Natural killer cell treated with Interleukin-12 subunit alpha and Interleukin-12 subunit beta and Interleukin-15 and Interleukin-18, amount 100 ng/mL, for 72 hours (primary cell): ENCODE measurements at places on chromosomes 11 and 22. TPM values are rescaled to one million over a fixed set of nuclear protein-coding genes. Genes with fewer than 3 reads are reported as not detected.

DNA sequence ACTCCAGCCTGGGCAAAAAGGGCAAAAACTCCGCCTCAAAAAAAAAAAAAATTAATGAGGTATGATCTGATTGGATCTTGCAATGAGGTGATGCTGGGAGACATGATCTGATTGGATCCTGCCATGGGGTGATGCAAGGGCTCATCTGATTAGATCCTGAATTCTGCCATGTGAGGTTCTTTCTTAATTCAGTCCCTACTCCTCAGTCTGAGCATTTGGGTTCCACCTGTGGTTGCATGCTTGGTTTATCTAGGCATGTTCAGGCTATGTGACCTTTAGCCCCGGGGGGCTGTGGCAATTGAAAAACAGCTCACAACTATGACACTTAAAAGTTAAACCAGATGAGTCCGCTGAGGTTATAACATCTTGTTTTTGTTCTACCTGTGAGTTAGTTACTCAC is 4.8 kb upstream of the TRIM6 start:
- DNase-seq = no peak

DNA sequence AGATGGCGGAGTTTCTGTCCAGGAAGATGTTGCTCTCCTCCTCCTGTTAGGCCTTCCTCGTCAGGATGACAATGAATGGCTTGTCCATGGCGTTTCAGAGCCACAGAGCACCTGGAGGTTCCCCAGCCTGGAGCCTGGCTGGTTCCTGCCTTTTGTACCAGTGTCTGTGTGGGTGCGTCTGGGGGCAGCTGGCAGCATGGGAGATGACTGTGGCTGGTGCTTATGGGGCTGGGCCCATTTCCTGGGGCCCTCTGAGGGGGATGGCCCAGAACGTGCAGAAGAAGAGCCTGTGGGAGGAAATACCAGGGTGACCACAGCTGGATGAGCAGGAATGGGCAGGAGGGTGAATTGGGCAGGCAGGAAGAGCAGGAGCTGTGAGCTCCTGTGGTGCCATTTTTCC is 6.7 kb downstream of the SLC37A2 start:
- DNase-seq = no peak

DNA sequence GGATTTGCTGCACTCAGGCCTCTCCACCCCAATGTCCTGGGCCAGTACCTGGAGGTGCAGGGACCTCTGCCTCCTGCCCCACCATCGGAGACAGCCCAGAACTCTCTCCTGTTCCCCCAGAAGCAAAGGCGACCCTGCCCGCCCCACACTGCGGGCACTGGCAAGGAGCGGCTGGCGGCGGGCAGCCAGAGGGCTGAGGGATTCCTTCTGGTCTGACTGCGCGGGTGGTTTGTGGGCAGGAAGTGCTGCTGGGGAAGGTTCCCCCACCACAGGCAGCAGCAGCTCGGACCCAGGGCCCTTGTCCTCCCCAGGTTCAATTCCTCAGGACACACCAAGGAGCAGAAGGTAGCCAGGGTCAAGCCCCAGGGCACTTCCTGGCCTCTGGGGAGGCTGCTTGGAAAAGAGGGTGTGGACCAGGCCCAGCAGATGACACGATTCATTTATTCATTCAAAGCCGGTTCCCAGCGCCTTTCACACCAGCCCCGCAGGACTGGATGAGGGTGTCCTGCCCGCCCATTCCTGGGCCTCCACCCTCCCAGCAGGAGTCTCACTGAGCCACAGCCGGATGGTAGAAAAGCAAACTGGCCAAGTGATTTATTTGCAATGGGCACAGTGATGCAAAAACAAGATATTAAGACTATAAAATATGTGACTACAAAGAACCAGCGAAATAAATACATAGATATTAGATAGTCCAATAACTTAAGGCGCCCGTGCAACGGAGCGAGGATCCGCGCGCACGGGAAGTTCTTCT is 1.2 kb downstream of the PHLDA2 start:
- peak; percentile 62 for DNase-seq

- DNase-seq = no peak
These were observed 45.7 kb downstream of the PACS1 start for GRCh38 chr11:66115638-66116301.

DNA sequence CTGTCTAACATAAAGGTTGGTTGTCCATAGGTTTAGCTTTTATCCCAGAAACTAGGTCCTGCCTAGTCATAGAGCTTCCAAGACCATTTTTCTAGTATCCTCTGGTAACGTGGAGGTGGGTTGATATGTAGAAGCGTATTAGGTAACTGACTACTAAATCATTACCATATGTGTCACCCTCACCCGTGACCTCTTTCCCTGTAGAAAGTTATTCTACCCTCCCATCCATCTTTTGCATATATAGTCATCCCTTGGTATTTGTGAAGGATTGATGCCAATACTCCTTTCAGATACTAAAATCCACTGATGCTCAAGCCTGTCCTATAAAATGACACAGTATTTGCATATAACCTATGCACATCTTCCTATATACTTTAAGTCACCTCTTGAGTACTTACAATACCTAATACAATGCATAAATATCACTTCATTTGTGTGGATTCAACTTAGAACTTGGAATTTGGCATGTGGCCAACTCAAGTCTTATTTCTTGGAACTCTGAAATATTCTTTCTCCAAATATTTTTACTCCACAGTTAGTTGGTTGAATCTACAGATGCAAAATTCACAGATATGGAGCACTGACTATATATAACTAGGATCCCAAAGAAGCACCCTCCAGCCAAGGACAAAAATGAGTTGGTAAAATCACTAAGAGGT is 497.0 kb upstream of the TENM4 start:
- DNase-seq = no peak

- DNase-seq = peak; percentile 83
These were observed 81.6 kb downstream of the CCDC81 start for GRCh38 chr11:86456075-86456939.

GRCh38 chr11:111846636-111847035 is 24.7 kb downstream of the ALG9 start:
- no peak for DNase-seq

DNA sequence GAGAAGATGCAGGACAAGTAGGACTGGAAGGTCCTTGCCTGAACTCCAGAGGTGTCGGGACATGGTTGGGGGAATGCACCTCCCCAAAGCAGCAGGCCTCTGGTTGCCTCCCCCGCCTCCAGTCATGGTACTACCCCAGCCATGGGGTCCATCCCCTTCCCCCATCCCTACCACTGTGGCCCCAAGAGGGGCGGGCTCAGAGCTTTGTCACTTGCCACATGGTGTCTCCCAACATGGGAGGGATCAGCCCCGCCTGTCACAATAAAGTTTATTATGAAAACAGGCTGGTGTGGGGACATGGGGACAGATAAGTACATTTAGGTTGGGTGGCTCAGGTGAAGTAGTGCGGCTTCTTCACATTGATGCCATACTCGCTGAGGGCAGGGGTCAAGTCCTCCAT is 1.4 kb downstream of the TAF10 start:
- DNase-seq = peak; percentile 22

DNA sequence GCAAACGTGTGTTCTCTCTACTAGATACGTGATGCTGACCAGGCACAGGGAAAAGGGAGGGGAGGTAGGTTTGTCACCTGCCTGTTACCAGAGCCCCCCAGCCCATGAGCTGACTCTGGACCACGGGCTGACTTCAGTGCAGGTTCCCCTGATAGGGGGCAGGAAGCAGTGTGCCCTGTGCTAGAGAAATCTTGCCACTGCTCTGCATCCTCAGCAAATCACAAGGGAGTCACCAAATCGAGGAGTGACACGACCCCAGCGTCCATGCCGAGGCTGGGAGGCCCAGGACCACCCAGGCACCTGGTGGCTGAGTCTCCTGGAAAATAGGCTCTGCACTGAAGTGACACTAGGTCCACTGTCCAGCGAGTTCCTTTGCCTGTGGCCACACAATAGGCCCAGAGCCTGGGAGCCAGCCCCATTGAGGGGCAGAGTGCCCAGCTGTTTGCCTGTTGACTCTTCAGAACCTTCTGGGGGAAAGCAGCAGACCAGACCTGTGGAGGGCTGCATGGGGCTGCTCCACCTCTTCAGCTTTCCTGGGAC is 99.3 kb downstream of the CTTN start:
- DNase-seq = no peak

- DNase-seq = no peak
These were observed 27.2 kb downstream of the STIM1 start for GRCh38 chr11:3882655-3883054.

DNA sequence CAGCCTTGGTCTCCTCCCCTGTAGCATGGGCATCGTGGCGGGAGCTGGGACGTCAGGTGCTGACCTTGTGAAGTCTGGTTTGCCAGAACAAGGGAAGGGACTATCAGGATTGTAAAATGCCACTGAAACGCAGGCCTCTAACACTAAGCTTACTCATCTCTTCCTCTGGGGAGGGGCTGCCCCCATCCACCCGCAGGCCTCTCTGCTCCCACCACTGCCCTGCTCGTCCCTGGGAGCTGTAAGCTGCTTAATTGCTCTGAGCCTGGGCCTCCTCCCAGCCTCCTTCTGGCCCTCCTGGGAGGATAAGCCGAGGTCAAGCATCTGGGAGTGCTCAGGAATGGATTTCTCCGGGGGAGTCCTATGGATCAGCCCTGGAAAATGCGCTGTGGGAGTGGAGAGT is 8.4 kb downstream of the SHISAL1 start:
- no peak for DNase-seq

GRCh38 chr11:81825346-81825745 is 908.3 kb downstream of the FAM181B start:
- DNase-seq = no peak

GRCh38 chr11:59335001-59335400 is 23.7 kb upstream of the OR5AN1 start:
- no peak for DNase-seq

GRCh38 chr22:30908051-30908461 is 60.5 kb downstream of the MORC2 start:
- no peak for DNase-seq

GRCh38 chr11:134331354-134332188 is at the start of gene GLB1L2:
Gene GLB1L2 (plus strand): TSS chr11:134331988. CDS start chr11:134332062, 74 bp downstream.
- DNase-seq = peak; percentile 85

- DNase-seq = no peak
These were observed 59.2 kb upstream of the USP47 start for GRCh38 chr11:11782532-11783110.

DNA sequence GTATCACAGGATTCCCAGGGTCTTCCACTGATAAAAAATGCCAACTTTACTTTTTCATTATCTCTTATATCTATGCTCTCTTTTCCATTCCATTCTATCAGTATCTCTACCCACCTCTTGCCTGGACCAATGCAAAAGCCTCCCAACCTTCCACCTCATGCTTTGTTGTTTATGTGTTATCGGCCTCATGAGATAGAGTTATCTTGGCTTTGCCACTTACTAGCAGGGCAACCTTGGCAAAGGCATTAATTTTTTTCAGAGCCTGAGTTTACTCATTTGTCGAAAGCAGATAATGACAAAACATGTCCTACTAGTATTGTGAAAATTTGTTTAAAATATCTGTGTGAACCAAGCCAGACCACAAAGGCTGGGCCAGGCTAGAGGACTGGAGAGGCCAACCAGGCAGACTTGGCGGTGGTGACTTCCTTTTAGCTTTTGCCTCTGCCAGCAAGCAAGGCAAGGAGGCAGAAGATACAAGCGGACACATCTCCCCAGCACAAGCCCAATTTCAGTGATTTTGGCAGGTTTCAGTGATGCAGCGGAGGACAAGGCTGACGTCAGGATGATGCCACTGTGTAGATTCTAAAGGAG is 106.9 kb downstream of the ADAMTS15 start:
- no peak for DNase-seq

DNA sequence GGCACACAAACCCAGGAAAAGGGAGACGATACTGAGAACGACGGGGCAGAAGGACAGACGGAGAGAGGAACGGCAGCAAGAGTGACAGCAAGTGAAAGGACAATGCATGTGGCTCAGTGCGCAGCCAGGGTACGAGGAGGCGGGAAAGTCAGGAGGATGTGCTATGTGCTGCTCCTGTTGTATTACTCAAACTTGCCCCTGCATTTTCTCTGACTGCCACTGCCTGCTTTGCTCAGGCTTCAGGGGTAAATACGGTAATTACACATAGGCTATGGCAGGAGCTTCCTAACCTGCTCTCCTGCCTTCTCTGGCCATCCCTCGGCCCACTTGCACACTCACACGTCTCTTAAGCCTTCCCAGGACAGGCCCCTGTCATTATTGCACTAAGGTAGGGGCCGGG is 94.8 kb downstream of the FEZ1 start:
- DNase-seq = no peak

- no peak for DNase-seq
These were observed 232.6 kb upstream of the ZBED5 start for GRCh38 chr11:11090495-11090894.

DNA sequence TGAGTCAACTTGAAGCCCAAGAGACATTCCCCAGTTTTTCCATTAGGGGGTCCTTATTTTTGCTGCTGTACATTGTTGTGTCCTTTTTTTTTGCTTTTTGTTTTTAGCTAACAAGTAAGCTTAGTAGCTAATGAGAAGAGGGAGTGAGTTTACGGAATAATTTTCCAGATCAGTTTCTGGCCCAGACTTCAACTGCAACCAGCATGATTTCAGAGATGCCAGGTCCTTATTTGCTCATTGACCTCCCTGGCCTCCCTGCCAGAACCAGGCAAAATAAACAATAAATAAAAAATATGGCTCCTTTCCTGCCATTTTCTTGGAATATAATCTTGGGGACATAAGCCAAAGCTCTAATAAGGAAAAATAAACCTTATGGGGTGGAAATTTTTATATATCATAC is 185.9 kb downstream of the FAT3 start:
- no peak for DNase-seq

GRCh38 chr22:46587492-46588278 is 32.5 kb upstream of the GRAMD4 start:
- no peak for DNase-seq

- no peak for DNase-seq
These were observed 47.1 kb downstream of the ZNRF3 start for GRCh38 chr22:28930357-28931007.

DNA sequence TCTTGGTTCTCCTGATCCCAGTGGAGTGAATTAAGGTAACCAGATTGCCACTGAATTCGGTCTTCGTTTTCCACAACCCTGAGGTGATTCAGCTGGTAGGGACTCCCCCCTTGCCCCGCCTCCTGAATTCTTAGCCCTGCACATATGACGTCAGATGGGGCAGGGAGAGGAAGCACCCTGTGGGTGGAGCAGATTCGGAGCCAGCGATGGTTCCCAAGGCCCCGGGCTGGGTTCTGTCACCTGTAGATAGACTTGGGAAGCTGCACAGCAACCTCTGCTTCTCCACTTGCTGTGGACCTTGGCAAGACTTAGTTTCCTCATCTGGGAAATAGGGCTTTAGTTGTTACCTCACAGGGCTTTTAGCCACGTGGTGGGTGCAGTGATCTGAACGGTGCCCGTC is 67.8 kb downstream of the CTTN start:
- no peak for DNase-seq

ARSA gene
- total RNA-seq = 35.7 TPM

OR6A2 gene
- not detected for total RNA-seq

OR52E8 gene
- not detected for total RNA-seq

RAB38 gene
- 2.2 TPM for total RNA-seq
